ENCODE measurements at places on chromosomes 7 and 10. TPM values are rescaled to one million over a fixed set of nuclear protein-coding genes. Genes with fewer than 3 reads are reported as not detected.

Gene LDB3
- not detected for total RNA-seq

Gene TRPV5
- not detected for total RNA-seq

Gene C10orf105
- total RNA-seq = 0.11 TPM

Gene MPLKIP
- 39.0 TPM for total RNA-seq

Gene ZNF727
- total RNA-seq = 0.18 TPM

Gene SFRP5
- total RNA-seq = not detected

Gene SNX10
- total RNA-seq = 54.9 TPM

Gene CARD11
- 74.1 TPM for total RNA-seq

Gene FAM241B
- 12.1 TPM for total RNA-seq

Gene RHEB
- 60.5 TPM for total RNA-seq

Gene BMI1
- total RNA-seq = 64.2 TPM

Gene CREB5
- not detected for total RNA-seq

Gene SLIT1
- 0.32 TPM for total RNA-seq

Gene LRRC61
- total RNA-seq = 25.8 TPM

Gene ERVW-1
- total RNA-seq = not detected

Gene TMEM236
- not detected for total RNA-seq

Gene SFMBT2
- total RNA-seq = 27.7 TPM

Gene SH2D4B
- total RNA-seq = not detected
